ENCODE measurements at places on chromosomes 11 and 22.
A peak's percentile ranks its signal among the peaks of the same experiment; 100 is the strongest.

- no peak for DNase-seq
These were observed 1.9 kb upstream of the HEPN1 start for GRCh38 chr11:124917115-124917637.

DNA sequence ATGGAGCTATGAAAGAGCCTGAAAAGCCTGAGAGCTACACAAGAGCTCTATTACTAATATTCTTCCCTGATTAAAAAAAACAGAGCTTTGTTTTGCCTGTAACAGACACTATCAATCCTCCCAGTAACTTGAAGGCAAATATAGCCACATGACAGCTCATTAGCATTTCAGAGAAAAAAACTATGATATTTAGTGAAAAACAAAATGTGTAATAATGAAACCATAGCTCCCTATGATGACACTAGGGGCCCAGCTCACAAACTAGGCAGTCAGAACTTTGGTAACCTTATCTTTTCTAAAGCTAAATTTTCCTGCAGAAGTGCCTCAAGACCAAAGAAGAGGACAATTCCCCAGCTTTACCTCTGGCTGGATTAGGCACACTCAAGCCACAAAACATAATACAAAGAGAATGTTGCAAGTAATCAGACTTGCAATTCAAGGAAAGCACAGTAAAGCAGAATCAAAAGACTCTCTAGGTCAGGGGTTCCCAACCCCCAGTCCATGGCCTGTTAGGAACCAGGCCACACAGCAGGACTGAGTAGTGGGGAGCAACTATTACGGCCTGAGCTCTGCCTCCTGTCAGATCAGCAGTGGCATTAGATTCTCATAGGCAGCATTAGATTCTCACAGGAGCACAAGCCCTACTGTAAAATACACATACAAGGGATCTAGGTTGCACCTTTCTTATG is 53.3 kb downstream of the MRTFA start:
- DNase-seq = no peak

DNA sequence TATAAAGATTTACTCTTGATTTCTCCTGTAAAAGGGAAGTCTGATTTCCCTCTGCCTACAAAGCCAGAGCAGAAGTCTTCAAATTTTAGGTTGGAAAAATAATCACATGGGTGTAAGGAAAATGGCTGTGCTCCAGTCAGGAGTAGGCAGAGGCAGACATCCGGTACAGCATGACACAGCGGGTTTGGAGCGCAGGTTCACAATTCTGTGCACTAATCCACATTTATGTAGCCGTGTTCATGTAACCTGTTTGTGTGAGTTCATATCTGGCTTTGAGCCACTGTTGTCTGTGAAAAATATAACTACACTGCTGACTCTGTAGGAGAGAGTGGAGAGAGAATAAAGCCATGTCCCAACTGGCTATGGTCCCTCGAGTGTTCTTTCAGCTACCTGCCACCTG is 248.0 kb downstream of the CASP12 start:
- no peak for DNase-seq

- peak; percentile 44 for DNase-seq
These were observed 6.8 kb upstream of the TPBGL start for GRCh38 chr11:75233754-75234172.

DNA sequence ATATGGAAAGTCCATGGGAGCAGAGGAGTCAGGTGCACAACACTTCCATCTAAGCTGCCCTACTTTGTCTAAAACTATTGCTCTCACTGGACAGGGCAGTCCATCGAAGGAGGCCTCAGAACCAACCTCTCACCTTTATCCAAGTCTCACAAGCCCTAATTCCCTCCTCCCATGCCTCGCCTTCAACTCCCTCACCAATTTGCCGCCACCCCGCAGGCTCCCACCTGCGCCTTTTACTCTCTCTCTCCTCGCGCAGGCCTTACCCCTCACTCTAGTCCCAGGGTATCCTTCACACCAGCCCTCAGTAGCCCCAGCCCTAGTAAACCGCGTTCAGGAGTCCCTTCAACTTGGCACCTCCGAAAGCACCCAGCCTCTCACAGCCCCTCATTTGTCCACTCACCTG is 451 bp downstream of the FHIP1B start:
- DNase-seq = no peak

DNA sequence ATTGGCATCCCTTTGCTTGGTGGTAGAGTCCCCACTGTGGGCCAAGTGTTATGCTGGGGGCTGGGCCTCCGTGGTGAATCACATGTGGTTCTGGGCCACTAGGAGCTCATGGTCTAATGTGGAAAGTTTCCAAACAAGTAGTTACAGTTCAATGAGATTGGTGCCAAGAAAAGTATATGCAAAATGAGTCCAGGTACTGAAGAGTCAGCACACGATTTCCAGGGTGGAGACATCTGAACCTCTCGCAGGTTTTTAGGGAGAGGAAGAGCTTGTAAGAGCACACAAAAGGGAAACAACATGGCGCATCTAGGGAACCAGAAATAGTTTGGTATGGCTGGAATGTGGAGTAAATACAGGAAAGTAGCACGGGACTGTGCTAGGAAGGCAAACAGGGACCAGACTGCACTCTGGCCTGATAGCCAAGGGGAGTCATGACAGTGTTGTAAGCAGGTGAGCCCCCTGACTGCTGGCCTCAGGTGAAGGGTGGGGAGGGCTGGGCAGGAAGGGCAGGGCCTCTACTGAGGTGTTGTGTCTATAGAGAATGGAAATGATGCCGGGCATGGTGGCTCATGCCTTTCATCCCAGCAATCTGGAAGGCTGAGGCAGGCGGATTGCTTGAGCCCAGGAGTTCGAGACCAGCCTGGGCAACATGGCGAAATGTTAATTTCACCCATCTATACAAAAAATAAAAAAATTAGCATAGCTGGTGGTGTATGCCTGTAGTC is 12.6 kb downstream of the POLR2F start:
- no peak for DNase-seq

- DNase-seq = no peak
These were observed 5.3 kb downstream of the TYR start for GRCh38 chr11:89182773-89183518.

- DNase-seq = no peak
These were observed 10.3 kb upstream of the CDON start for GRCh38 chr11:126072801-126073594.

DNA sequence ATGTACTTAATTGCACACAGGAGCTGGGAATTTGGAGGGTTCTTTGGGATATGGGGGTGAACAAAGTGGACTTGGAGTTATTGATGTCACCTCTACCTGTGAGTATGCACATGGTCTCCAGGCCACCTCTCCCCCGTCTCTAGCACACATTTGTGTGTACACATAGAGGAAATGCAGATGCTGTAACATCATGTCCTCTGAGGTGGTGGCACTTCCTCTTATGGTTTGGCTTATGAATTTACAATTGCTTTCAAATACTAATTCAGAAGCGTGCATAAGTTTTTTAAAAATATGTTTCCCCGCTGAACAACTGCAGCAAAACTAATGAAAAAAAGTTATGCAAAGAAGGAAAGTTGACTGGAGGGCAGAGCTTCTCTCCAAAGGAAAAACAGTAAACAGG is 152.0 kb upstream of the TENM4 start:
- DNase-seq = no peak

DNA sequence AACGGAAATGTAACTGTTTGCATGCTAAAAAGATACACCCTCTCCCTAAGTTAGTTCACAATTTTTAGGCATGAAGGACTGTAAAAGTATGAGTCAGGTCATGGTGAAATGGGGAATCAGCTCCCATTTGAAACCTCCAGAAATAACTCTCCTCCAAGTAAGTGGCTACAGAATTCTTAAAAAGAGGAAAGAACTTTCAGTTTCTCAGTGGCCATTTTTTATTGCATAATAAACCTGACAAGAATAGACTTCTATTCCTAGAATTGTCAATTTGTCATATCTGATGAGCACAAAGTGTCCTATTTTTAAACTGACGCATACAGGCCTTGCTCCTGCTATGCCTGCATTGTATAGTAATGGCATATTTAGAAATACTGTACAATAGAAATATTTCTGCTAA is 612.2 kb downstream of the CNTN5 start:
- DNase-seq = no peak

GRCh38 chr11:124115782-124116616 is 749 bp downstream of the VWA5A start:
- no peak for DNase-seq

GRCh38 chr11:130448416-130449309 is at the start of gene ADAMTS15:
TSS of gene ADAMTS15 (plus strand) at chr11:130448645. CDS start at chr11:130448974, 329 bp downstream.
- DNase-seq = no peak

DNA sequence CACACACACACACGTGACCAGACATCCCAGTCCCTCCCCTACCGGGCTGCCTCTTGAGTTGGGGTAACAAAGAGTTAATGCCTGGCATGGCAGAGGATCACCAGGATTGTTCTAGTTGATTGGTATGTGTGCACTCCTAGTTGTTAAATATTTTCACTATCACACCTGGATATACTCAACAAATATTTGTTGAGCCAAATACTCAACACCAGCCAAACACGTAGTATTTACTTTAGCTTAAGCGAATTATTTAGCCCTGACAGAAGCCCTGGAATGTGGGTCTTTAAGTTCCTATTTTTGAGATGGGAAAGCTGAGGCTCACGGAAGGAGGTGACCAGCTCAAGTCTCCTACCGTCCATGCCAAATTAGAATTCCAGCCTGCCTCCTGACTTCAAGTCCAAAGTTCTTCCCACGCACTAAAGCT is 10.5 kb downstream of the CD3E start:
- DNase-seq = no peak

DNA sequence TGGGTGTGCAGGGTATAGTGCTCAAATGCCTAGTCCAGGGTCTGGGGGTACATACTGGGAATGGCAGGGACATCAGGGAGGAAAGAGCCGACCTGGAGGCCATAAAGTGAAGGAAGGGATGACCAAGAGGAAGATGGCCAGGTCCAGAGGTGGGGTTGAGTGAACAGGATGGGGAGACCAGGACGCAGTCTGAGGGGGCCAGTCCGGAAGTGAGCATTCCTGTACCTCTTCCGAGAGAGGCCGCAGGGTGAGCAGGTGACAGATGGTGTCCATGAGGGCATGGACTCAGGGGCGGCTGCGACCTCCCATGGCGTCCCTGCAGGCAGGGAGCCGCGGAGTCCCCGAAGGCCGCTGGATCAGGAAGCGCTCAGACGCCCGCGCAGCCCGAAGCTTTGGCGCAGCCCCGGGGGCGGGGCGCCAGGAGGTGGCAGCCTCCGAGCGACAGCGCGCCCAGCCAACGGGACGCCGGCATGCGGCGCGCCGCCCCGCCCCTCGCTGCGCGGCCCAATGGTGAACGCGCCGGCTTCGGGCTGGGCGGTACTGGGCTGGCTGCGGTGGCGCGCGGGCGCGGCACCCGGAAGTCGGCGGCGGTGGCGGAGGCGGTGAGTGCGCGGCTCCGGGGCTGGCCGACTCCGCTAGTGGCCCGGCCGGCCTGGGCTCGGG is at the start of gene TANGO2:
TANGO2 (plus strand) TSS at position 578 of the 663 bp plus-strand sequence. CDS start 15,689 bp downstream, outside the sequence.
- DNase-seq = peak; percentile 98

DNA sequence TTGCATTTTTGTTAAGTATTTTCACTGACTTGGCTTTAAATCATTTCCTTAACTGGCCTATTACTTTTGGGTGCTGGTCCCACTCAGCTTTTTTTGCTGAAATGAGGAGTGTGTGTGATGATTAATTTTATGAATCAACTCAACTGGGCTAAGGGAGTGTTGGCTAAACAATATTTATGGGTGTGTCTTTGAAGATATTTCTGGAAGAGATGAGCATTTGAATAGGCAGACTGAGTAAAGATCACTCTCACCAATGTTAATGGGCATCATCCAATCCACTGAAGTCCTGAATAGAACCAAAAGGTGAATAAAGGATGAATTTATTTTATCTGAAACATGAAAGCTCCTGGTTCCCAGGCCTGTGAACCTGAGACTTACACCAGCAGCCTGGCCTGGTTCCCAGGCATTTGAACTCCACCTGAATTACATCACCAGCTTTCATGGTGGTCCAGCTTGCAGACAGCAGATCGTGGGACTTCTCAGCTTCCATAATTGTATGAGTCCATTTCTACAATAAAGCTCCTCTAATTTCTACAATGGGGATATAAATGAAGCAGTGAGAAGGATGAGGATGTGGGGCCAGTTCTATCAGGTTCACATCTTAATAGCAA is 241.3 kb upstream of the ZC3H12C start:
- no peak for DNase-seq

- no peak for DNase-seq
These were observed 235.8 kb upstream of the PITPNB start for GRCh38 chr22:28154861-28155260.

GRCh38 chr11:35237860-35238715 is 99.1 kb downstream of the CD44 start:
- DNase-seq = peak; percentile 15

DNA sequence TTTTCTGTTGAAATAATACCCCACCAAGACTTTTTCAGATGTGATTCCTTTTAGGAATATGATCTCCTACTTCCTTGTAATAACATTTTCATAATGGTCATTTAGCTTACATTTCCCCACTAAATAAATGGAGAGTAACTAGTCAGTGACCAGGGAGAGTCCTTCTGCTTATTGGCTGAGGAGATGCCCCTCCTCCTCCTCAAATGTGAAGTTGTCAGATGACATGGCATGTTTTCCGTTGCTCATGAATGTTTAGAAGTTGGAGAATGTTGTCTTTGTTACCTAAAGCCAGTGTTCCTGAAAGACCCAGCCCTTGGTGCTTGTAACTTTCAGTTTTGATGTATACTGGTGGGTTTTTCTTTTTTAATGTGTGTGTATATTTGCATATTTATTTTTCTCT is 38.2 kb downstream of the CSRP3 start:
- DNase-seq = no peak

DNA sequence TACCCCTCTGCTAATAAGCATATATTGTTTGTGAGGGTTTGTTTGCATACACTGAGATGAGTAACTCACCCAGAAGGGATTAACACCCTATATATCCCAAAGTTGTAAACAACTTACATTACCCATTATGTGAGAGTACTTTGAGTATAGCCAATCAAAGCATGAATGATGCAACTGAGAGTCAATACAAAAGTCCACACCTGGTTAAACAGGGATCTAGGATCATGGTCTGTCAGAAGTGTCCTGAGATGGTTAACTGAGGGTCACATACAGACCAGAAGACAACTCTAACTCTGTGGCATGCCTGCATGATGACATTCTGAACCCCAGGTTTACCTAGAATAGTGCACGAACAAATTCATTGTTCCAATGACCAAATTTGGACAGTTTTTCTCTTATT is 17.4 kb upstream of the OR10A5 start:
- no peak for DNase-seq

All from HuH-7 (cell line).